ENCODE measurements at places on chromosomes 6 and 20.

DNA sequence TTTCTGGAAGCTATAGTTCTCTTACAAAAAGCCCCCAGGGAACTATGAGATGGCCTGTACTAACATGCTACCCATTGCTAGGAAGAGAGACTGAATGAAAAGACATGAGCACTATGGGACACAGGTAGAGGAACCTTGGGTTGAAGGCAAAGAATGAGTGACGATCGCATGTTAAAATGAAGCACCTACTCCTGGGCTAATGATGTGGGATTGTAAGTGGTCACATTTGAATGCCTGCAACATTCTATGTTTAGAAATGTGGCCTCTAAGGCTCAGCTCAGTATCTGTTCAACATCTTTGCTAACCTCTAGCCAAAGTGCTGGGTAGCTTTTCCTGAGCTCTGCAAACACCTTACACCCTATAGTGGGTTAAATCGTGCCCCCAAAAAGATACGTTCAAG is 5.2 kb upstream of the ZC3H12D start:
- no peak for DNase-seq

DNA sequence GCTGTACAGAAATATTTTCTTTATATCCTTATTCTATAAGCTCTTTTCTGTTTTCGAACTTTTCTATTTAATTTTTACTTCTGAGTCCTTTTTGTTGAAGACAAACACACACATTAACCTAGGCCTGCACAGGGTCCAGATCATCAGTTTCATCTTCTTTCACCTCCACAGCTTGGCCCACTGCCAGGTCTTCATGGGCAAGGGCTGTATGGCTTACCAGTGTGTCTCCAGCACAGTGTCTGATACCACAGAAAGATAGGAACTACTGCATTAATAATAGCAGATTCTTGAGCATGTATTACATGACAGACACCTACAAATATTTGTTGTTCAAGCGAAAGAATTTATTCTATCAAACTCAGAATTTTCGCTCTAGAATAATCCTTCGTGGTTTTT is 24.4 kb downstream of the QKI start:
- DNase-seq: no peak

DNA sequence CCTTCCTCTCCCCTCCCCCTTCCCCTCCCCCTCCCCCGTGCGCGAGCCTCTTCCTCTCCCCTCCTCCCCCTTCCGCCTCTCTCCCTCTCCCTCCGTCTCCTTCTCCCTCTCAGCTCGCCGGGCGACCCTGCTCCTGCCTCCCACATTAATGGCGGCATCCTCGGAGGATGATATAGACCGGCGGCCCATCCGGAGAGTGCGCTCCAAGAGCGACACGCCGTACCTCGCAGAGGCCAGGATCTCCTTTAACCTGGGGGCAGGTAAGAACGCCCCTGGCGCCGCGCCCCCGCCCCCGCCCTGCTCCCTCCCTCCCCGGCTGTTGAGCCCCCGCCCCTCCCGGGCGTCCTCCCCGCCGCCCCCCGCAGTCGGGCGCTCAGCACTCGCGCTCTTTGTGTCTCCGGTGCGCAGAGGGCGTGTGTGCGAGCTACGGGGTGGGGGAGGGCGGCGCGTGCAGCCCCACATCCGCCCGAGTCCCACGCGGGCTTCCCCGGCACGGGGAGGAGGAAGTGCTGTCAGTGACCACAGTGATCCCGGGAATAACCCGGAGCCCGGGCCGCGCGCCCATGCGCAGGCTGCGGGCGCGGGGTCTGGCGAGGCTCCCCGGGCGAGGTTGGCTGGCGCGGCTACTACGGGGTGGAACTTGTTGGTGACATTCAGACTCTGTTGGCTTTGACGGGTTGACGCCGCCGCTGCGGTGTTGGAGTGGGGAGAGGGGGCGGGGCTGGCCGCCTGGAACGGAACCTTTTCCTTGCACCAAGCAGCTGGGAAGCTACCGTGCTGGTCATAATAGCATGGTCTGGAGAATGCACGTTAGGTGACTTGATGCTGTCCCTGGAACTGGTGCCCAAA is 33.2 kb downstream of the PHACTR1 start:
- DNase-seq: no peak

DNA sequence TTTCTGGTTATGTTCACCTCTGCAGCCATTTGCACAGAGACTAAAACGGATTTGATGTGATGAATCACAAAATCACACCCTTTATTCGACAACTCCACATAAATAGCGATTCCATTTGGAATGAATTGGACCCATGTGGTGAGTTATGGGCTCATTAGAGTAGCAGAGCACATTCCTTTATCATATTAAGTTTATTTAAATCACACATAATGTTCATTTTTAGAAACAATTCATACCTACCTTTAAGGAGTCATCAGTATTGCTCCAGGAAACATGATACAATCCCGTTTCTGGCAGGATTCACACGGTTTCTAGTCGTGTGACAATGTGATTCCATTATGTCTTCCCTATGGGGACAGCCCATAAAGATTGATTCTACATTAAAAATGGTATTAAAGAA is 303.5 kb downstream of the CDH4 start:
- DNase-seq: no peak

DNA sequence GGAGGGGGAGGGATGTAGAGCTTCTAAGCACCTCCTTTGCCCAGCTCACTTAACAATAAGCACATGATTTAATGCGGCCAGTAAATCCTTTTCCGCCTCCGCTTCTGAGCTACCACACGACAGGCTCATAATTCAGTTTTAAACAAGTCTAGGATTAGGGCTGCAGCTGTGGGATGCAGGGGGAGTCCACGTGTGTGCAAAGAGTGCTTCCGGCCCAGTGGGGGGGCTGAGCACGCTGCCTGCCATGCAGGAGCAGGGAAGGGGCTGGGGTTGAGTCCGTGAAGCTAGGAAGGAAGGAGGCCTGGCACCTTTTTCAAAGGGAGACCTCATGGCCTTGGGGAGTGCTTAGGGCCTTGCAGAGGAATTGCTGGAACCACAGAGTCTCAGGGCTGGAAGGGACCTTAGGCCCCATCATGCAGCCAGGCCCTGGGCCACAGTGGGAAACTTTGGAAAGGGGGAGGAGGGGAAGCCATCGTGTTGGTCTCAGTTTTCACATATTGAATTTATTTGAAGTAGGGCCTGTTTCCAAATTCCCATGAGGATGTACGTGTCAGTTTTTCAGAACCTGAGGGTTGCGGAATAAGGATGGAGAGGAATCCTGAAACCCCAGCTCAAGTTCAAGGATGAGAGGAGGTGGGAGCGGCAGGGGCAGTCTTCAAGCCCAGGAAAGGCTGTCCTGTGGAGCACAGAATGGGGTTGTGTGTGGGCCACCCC is 96.1 kb downstream of the VEGFA start:
- DNase-seq: no peak

DNA sequence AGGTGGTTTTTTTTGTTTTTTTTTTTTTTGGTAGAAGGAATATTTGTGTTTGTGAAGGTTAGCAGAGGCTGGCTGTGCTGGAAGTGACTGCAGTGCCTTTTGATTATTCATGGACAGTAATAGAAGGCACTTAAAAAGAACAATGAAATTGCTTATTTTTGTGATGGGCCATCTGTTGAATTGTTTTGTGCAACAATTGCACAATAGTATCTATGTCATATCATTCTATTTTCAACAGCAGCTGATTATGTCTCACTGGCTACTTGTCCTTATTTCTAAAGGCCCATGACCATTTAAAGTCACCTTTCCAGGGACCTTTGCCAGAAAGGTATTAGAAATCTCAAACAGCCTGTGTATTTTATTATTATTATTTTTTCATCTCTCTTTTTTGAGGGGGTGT is 70.6 kb downstream of the AFG1L start:
- no peak for DNase-seq
